ENCODE measurements at places on chromosomes 6 and 20. TPM values are rescaled to one million over a fixed set of nuclear protein-coding genes. Genes with fewer than 3 reads are reported as not detected.

GRCh38 chr6:19721766-19722377, 115.3 kb upstream of the ID4 start:
- DNase-seq, result peak; percentile 14

DNA sequence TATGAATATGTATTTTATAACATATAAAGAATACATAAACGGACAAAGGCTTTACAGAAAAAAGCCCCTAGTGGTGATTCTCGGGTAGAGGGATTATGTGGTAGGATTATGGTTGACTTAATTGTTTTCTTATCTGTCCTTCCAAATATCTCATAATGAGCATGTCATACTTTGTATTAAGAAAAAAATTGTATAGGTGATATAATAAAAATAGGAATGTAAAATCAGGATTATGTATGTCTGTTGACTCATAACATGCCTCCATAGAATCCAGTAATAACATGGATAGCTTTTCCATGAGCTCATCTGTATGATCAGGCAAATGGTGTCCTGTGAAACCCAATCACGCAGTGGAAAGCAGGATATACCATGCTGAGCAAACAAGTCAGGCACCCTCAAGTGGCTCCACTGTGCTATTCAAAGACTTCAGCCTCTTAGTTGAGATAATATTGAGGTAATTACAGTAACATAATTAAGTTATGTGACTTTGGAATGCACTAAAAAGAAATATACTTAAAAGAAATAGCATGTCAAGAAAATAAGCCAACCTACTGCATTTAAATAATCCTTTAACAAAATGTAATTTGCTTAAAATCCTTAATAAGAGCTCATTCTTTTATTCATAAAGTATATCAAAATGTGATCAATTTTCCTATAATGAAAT, 39.6 kb upstream of the PRELID3B start:
- DNase-seq, result no peak

The CDSN gene
- not detected for total RNA-seq

The DSP gene
- total RNA-seq, result 9.4 TPM

DNA sequence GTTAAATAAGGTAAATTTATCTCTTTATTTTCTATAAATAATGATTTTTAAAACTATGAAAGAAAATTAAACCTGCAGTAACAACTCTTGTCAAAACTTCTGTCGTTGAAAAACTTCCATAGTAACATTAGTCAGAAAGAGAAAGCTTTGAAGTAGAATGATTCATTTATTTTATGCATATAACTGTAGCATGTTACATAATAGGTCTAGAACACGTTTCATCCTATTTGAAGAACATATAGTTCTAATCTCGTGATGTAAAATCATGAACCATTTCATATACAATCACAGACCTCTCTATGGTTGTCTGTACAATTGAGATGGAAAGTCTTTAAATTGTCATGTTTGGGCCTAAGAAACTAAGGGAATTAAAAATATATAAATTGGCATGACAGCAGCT, 61.3 kb upstream of the MYLIP start:
- DNase-seq, result no peak

The C20orf96 gene
- 40.8 TPM for total RNA-seq

The ABHD16B gene
- total RNA-seq, result not detected

GRCh38 chr6:11368760-11369159, 136.3 kb upstream of the NEDD9 start:
- DNase-seq, result no peak

The GJA10 gene
- not detected for total RNA-seq

The SYCP2 gene
- total RNA-seq, result 2.3 TPM

The FAM83C gene
- total RNA-seq, result not detected

DNA sequence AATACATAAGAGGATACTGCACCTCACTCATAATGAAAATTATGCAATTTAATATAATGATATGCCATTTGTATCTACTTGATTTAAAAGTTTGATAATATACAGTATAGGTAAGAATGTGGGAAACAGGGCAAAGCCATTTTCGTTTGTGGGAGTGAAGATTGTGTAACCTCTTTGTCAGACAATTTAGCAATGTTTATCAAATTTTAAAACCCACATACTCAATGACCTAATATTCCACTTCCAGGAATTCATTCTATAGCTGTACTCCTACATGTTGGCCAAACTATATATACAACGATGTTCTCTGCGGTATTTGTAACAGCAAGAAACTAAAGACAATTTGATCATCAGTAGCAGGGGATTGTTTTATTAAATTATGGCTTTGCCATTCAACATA, 17.8 kb upstream of the FKBP5 start:
- no peak for DNase-seq

The ZBTB46 gene
- total RNA-seq, result 23.7 TPM

The COL9A1 gene
- 30.8 TPM for total RNA-seq

DNA sequence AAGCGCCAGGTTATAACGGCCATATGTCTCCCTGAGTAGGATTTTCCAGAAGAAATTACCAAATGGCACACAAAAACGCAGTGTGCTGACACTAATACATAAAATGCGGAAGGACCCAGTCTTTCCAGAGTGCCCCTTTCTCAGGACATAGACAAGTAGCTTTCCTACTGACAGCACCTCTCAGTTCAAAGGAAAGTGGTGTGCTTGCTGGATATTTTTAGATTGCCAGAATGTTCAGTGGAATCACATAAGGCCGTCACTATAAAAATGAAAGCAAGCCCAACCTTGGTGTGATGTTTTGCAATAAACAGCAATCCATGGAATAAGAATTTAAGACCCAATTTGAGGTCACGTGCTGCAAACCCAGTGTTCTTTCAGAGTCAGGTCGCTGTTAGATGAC, 135.5 kb upstream of the AGPAT4 start:
- DNase-seq, result no peak

GRCh38 chr6:39903656-39904055, 30.6 kb downstream of the MOCS1 start:
- DNase-seq, result no peak

The DTD1 gene
- total RNA-seq, result 73.4 TPM

- no peak for DNase-seq
Measured at GRCh38 chr20:52429029-52429428, 237.4 kb upstream of the ZFP64 start.

DNA sequence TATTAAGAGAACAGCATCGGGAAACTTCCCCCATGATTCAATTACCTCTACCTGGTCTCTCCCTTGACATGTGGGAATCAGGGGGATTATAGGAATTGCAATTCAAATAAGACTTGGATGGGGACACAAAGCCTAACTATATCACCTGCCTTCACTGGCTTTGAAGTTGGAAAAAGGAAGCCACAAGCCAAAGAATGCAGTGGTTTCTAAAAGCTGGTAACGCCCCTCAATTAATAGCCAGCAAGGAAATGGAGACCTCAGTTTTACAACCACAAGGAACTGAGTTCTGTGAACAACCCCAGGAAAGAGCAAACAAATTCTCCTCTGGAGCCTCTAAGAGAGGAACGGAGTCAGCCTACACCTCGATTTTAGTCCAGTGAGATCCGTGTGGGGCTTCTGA, 244.1 kb downstream of the TFAP2A start:
- no peak for DNase-seq
